ENCODE measurements at places on chromosomes 5 and 9.

DNA sequence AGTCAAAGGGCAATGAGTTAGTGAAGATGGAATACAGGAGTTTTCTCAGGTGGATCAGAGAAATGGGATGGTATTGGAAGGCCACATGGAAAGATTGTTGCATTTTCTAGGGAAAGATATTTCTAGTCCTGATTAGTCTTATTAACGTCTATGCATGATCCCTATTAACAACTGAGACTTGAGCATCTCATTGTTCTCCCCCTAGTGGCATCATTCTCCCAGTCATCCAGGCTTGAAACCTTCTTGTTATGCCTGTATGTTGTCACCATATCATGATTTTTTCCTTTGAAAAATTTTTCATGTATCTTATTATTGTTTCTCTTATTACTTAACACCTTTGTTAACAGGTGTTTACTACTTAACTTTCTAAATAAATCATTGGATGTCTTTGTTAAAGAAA, 34.4 kb downstream of the KIF2A start:
- no peak for DNase-seq

- no peak for DNase-seq
Observed at GRCh38 chr9:87513161-87513560, 15.5 kb downstream of the DAPK1 start.

GRCh38 chr5:135194573-135195269, 160.7 kb upstream of the PITX1 start:
- DNase-seq = no peak

- no peak for DNase-seq
Observed at GRCh38 chr5:111635916-111636570, 121.0 kb downstream of the NREP start.

GRCh38 chr5:112710896-112711295, 26.8 kb upstream of the APC start:
- no peak for DNase-seq

GRCh38 chr5:177369645-177370440, 12.1 kb downstream of the RGS14 start:
- no peak for DNase-seq

DNA sequence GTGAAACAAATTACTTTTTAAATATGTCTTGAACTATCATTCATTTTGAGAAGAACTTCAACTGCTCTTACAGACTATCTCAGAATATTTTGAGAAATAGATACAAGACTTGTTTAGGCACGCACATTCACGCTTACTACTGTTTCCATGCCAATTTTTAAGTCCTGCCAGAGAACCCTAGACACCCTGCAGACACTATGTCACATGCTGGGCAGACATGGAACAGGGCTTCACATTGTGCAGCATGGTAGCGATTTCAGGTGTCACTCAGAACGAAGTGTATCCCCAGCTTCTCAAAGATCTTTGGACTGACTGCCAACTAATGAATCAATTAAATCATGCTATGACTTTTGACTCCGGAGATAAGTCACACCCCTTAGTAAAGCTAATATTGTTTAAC, 128.7 kb upstream of the SLC27A6 start:
- DNase-seq = no peak

DNA sequence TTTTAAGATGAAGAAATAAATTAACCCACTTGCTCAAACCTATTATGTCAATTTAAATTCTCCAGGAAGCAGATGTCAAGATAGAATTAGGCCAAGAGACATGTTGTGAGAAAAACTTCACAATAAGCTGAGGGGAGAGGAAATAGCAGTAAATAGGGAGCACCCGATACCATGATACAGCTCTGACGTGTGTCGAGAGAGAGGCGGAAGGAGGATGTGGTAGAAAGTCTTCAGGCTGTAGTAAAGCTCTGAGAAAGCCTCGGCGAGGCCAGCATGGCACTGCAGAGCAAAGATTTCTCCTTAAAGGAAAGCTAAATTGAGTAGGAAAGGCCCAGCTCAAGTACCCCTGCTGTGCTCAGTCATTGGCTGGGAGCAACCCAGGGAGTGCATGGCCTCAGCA, 6.0 kb upstream of the PUM3 start:
- DNase-seq = no peak

DNA sequence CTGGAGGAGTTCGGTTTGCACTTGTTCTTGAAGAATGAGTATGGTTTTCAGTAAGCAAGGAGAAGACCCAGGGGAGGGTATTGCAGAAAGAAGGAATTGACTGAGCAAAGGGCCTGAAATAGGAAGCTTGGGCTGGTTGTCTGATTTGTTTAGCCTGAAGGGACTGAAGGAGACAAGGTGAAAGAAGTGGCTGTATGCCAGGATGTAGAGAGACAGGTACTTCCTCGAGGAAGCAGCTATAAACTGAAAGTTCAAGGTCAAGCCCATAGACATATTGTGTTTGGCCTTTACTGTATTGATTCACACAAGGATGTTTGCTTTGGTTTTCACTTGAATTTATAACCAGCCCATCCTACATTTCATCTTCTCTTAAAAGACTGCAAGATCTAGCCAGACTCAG, 183.1 kb downstream of the PALM2AKAP2 start:
- DNase-seq = no peak

- no peak for DNase-seq
Observed at GRCh38 chr9:136645352-136645902, 17.3 kb upstream of the EGFL7 start.

- no peak for DNase-seq
Observed at GRCh38 chr5:176798086-176798876, 12.1 kb upstream of the UNC5A start.

- no peak for DNase-seq
Observed at GRCh38 chr5:15704397-15704947, 204.5 kb downstream of the FBXL7 start.

GRCh38 chr5:152089644-152090043, 165.0 kb upstream of the GLRA1 start:
- DNase-seq = no peak

- DNase-seq = no peak
Observed at GRCh38 chr9:95623640-95624039, 106.9 kb upstream of the PTCH1 start.

DNA sequence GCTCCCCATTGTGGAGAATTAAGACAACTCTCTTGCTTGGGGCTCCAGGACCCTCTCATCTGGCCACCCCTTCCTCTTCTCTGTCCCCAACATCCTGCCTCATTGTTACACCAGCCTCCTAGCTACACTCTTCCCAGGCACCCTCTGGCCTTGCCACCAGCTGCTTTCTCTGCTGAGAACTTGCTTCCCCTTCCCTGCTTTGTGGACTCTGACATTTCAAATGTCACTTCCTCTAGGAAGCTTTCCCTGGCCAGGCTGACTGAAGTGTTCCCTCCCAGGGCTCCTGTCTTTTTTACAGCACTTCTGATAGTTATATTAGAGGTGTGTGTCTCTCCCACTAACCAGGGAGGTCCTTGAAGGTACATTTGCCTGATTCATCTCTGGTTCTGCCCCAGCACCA, 194.0 kb upstream of the KLF4 start:
- no peak for DNase-seq

GRCh38 chr9:2957656-2958200, 113.8 kb upstream of the PUM3 start:
- DNase-seq = no peak

GRCh38 chr9:4073371-4073770, 226.5 kb downstream of the GLIS3 start:
- no peak for DNase-seq

DNA sequence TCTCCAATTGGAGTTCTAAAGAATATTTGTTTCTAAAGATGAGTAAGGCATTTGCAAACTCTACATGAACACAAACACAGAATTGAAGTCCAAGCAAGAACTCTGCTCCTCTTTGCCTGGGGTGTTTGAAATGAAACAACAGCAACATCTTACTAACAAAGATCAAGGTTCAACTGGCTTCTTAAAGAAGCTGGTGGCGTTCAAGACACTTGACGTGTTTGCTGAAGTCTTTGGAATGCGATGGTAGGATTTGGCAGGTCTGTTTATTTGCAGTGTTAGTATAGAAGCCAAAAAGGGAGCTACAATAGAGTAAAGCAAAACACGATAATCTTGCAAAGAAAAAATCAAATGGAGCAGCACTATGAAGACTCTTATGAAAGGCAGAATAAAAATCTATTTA, 94.9 kb downstream of the BASP1 start:
- DNase-seq = no peak

DNA sequence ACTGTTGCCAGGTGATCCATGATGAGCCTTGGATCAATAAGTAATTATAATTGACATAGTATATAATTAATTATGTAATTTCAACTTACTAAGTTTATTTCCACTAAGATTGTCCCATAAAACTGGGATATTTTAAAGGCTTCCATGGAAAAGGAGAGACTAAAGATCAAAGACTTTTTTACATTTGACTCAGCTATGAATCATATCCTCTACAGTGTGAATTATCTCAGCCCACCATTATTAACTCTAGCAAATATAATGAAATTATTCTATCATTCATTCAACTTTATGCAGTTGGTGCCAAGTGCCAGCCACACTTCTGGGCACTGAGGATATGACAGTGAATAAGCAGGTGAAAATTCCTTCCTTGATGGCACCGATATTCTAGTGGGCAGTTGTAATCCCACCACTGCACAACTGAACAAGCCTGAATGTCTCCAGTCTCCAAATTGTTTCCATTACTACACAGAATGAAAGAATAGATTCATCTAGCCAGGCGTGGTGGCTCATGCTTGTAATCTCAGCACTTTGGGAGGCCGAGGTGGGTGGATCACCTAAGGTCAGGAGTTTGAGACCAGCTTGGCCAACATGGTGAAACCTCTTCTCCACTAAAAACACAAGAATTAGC, 21.9 kb upstream of the TXN start:
- DNase-seq = no peak

- no peak for DNase-seq
Observed at GRCh38 chr5:129572060-129572459, 112.0 kb downstream of the ADAMTS19 start.

- DNase-seq = no peak
Observed at GRCh38 chr9:6894135-6894534, 136.4 kb downstream of the KDM4C start.

DNA sequence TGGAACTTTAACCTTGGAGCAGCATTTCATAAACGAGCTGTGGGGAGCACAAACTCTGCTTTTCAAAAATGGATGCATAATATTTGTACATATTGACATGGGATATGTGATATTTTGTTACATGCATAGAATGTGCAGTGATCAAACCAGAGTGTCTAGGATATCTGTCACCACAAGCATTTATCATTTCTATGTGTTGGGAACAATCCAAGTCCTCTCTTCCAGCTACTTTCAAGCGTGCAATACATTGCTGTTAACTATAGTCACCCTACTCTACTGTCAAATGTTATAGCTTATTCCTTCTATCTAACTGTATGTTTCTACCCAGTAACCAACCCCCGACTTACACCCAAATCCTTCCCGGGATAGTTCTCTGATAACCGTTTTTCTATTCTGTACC, 15.0 kb upstream of the C5orf58 start:
- no peak for DNase-seq

DNA sequence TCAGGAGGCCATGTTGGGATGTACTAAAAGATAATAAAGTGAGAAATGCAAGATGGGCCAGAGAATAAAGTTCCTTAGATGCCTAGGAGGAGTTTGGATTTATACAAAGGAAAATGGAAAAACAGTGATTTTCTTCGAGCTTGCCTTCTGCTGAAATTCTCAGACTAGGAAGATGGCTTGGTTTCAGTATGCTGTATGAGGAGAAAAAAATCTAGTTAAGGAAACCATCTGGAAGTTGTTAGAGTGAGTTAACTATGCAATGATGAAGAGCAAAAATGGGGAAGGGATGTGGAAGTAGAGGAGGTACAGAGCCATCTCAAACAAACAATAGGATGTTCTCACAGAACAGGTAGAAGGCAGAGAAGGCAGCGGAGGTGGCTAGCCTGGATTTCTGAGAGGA, 162.9 kb upstream of the FTMT start:
- no peak for DNase-seq

DNA sequence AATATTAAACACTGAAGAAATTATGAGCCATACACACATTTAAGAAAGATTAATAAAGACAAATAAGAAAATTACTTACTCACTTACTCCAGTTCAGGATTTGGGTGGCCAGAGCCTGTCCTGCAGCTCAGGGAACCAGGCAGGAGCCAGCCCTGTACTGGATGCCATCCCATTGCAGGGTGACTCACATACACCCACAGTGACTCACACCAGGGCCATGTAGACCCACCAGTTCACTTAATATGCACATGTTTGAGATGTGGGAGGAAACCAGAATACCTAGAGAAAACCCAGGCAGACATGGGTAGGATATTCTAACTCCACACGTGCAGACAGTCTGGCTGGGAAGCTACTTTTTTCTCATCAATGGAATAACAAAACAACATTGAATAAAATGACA, 49.6 kb upstream of the ADRB2 start:
- no peak for DNase-seq

DNA sequence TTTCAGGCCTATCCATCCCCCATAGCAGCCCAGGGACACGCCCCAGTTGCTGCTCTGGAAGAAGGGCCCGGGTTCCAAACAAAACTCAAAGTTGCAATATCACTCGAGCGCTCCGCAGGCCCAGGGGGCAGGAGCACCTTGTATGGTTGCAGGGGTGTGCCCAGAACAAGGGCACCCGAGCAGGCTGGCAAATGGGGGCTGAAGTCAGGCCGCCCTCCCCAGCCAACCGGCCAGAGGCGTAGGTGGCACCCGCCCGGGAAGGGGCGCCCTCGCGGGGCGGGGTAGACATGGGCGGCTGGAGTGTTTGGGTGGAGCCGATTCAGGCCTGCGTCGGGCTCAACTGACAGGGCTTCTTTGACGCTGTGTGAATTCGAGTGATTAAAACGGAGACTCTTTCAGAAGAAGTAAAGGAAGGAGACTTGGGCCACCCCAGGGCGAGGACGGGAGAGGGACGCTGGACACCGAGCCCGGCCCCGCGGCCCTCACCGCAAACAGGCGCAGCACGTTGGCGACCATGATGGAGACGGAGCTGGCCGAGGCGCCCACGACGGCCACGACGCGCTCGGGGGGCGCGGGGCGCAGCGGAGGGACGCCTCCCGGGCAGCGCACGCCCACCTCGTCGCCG, 1.1 kb downstream of the GRM6 start:
- DNase-seq = no peak

DNA sequence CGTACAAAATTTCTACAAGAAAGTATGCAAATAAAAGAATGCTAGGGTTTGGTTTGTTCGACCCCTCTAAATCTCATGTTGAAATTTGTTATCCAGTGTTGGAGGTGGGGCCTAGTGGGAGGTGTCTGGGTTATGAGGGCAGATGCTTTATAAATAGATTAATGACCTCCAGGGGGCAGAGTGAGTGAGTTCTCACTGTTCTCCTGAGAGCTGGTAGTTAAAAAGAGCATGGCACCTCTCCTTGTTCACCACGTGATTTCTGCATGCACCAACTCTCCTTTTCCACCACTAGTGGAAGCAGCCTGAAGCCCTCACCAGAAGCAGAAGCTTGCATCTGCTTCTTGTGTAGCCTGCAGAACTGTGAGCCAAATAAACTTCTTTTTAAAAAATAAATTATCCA, 50.4 kb upstream of the FAM170A start:
- DNase-seq = no peak
